ENCODE measurements at places on chromosomes 13 and 19. TPM values are rescaled to one million over a fixed set of nuclear protein-coding genes. Genes with fewer than 3 reads are reported as not detected.

DNA sequence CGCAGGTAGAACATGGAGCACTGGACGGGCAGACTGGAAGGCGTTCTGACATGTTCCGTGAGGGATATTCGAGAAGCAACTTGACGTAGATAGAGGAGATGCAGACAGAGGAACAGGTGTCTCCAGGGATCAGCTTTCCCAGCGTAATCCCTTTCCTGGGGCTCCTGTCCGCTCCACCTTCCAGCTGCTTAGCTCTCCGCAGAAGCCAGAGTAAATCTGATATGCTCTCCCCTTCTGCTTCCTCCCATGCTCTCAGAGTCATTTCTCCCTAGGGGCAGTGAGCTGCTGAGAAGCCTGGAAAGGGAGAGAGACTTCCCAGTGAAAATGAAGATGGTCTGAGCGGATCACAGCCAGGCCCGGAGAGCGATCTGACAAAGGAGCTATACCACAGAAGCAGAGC lies 23.0 kb upstream of the OLFM4 start:
- no peak overlapping the region for H3K27ac ChIP-seq
- DNase-seq: no peak
- H3K27me3 ChIP-seq: no peaks in the 10 kb centered on the region
- H3K36me3 ChIP-seq: no peaks in the 10 kb centered on the region
- no peak overlapping the region for H3K4me3 ChIP-seq

The EDDM13 gene
- not detected for total RNA-seq

DNA sequence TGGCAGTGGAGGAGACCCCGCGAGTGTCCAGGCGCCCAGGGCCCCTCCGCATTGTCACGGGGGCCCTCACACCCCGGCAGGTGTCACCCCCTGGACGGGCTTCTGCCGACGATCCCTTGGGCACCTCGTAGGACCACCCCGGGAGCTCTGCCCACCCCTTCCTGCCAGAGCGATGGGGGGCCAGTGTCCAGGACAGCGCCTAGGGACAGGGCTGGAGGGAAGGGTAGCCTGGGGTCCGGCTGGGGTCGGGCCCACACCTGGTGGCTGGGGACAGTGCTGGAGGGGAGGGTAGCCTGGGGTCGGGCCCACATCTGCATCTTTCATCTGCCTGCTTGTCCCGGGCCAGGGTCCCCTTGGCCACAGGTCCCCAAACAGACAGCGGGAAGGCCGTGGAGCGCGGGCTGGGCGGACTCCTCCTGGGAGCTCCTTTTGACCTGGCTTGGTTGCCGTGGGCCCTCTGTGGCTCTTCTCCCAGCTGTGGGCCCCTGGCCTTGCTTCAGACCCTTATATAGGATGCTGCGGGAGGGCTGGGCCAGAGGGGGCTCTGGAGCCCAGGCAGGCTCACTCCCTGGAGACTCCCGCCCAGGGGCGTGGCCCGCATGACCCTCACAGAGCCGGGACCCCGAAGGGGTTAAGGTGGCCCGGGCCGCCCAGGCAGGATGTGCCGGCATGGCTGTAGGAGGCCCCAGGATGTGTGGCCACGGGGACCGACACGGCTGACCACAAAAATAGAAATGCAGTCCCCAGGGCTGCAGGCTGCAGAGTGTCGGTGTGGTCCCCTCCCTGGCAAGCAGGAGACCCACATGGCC lies 74.1 kb upstream of the MCF2L start:
- DNase-seq: no peak
- H3K27me3 ChIP-seq: peaks cover 85% of the 10 kb centered on the region
- peaks cover 2% of the 10 kb centered on the region for H3K4me1 ChIP-seq
- H3K27ac ChIP-seq: no peak overlapping the region
- H3K36me3 ChIP-seq: no peaks in the 10 kb centered on the region
- no peak overlapping the region for H3K4me3 ChIP-seq

The VSTM2B gene
- total RNA-seq: not detected

GRCh38 chr13:40492511-40492910 lies 173.9 kb downstream of the FOXO1 start:
- H3K36me3 ChIP-seq: no peaks in the 10 kb centered on the region
- no peaks in the 10 kb centered on the region for H3K27me3 ChIP-seq
- no peak for DNase-seq
- H3K27ac ChIP-seq: no peak overlapping the region

The PCDH17 gene
- not detected for total RNA-seq

DNA sequence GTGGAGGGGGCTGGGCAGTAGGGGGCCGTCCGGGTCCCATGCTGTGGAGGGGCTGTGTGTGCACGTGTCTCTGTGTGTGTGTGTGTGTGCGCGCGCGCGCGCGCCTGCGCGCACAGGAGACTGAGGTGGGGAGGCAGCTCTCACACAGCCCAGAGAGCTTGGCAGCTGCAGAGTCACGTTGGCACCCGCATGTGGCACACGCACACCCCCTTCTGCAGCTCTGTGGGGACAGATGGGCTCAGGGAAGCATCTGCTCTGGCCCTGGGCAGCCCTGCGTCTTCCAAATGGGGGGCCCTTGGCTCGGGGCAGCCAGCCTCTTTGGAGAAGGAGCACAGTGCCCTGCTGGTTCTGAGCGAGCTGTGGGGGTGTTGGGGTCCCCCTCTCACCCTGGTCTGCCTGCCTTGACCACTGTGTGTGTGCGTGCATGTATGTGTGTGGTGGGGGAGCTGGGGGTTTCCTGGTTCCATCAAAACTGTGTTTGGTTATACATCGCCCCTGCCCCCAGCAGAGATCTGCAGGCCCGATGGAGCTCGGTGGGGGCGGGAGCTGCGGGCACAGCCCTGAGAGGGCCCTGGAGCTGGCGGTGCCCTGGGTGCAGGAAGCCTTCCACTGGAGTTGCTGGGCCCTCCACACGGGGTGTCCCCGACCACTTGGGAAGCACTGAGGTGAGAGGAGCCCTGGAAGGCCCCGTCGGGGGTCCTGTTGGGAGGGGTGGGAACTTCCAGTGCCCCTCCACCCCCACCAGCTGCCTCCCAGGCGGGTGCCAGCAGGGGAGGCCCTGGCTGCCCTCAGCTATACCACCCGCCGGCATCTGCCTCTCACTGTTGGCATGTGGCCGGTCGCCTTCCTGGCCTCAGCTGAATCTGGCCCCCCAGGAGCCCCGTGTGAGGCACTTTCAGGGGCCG lies 67.1 kb downstream of the KDM4B start:
- no peak overlapping the region for H3K4me3 ChIP-seq
- no peak overlapping the region for H3K27ac ChIP-seq
- peaks cover 45% of the 10 kb centered on the region for H3K36me3 ChIP-seq
- no peak for DNase-seq
- H3K4me1 ChIP-seq: peaks cover 14% of the 10 kb centered on the region

The GFY gene
- total RNA-seq: not detected

The ZNF568 gene
- total RNA-seq: 7.3 TPM

DNA sequence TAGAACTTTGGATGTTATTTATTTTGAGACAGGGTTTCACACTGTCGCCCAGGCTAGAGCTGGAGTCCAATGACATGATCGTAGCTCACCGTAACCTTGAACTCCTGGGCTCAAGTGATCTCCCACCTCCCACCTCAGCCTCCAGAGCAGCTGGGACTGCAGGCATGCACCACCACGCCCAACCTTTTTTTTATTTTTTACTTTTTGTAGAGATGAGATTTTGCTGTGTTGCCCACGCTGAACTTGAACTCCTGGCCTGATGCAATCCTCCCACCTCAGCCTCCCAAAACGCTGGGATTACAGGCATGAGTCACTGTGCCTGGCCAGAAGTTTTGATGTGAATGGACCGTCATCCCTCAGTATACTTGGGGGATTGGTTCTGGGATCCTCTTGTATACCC lies 13.7 kb downstream of the ANKRD27 start:
- H3K27me3 ChIP-seq: no peaks in the 10 kb centered on the region
- peaks cover 11% of the 10 kb centered on the region for H3K36me3 ChIP-seq
- no peak for DNase-seq
- H3K4me1 ChIP-seq: peaks cover under 1% of the 10 kb centered on the region
- no peak overlapping the region for H3K4me3 ChIP-seq

GRCh38 chr19:48290401-48290770 lies 20.5 kb downstream of the ZNF114 start:
- H3K4me1 ChIP-seq: peaks cover 5% of the 10 kb centered on the region
- H3K27me3 ChIP-seq: no peaks in the 10 kb centered on the region
- H3K27ac ChIP-seq: 0 out of 2 replicates have a peak overlapping the region, but pooled peaks have one; percentile 7
- H3K4me3 ChIP-seq: no peak overlapping the region

DNA sequence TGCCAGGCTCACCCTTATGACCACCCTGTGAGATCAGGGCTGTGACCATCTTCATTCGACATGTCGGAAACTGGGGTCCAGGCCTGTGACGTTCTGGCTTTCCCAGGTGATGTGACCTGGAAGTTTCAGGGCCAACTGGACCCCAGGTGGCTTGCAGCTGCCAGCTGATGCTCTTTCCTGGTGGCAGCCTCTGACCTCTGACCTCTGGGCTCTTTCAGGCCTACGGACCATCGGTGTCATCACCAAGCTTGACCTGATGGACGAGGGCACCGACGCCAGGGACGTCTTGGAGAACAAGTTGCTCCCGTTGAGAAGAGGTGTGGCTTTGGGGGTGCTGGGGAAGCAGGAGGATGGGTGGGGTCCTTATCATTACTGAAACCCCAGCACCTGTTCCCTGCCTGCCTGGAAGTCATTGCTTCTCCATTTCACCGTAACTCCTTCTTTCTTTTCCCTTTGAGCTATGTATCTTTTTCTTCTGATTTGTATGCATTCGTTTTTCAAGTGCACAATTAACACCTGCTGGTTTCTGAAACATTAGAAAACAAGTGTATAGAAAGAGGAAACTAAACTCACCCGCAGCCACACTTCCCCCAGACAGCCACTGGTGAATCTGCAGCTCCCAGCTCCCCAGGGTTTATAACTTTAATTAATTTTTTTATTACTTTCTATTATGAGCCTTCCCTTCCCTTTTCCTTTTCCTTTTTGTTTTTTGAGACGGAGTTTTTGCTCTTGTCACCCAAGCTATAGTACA lies 58.9 kb downstream of the TMED1 start:
- H3K27ac ChIP-seq: no peak overlapping the region
- H3K4me1 ChIP-seq: no peaks in the 10 kb centered on the region
- DNase-seq: no peak
- peaks cover 56% of the 10 kb centered on the region for H3K36me3 ChIP-seq

DNA sequence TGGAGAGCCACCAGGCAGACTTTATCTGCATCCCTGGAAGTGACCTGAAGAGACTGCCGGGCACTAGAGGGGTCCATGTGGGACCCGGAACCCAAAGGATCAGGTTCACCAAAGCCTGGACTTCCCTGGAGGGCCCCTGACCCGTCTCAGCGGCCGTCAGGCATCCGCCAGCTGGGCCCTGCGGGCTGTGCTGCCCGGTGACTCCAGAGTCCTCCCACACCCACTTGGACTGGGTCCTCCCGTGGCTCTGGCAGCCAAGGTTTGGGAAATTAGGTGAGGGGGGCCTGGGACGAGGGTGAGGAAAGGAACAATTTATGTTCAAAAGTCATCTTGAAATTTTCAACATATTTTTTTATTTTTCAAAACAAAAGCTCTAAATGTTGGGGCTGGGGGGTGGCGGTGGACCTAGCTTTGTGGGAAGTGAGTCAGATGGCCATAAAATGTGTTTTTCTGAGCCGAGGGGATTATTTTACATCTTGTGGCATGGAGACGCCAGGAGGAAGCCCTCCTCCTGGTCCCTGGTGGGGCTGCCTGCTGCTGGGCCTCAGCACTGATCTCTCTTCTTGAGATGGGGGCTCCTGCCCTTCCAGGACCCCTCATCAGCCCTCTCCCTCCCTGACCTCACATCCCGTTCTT lies 20.2 kb downstream of the CEBPA start:
- no peak overlapping the region for H3K4me3 ChIP-seq
- H3K27ac ChIP-seq: no peak overlapping the region
- no peaks in the 10 kb centered on the region for H3K4me1 ChIP-seq

DNA sequence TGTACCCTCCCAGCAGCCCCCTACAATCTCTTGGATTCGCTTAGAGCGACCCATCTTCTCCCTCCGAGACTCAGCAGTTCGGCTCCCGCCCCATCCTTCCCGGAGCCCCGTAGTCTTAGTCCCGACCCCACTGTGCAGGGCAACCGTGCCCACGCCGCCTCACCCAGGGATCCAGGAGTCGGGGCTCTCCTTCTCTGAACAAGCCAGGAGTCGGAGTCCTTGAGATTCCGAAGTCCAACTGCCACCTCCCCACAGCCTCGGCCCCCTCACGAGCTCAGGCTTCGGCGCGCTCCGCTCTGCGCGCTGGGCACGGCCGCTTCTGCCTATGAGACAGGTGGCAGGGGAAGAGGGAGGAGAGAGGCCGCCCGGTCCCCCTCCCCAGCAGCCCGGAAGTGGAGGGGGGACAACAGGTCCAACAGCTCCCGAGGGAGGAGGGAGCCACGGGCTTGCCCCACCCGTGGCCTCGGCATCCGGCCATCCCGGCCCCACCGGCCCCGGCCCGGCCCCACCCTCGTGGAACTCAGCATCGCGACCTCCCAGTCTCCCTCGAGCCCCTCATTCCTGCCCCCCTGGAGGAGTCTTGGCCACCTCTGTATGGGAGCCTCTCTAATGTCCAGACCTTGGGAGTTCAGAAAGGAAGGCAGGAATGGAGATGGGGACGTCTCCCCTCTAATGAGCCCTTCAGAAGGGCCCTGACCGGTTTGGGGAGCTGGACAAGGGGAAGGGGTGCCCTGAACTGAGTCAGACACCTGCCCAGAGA lies at the start of gene PHLDB3:
PHLDB3 (minus strand) TSS at position 321 of the 760 bp plus-strand sequence. CDS start 628 bp downstream, outside the sequence.
- peak; percentile 9 for DNase-seq
- peaks cover 11% of the 10 kb centered on the region for H3K36me3 ChIP-seq
- peak within 1 kb of the TSS; percentile 82 for H3K27ac ChIP-seq
- peak within 1 kb of the TSS; percentile 88 for H3K4me3 ChIP-seq

DNA sequence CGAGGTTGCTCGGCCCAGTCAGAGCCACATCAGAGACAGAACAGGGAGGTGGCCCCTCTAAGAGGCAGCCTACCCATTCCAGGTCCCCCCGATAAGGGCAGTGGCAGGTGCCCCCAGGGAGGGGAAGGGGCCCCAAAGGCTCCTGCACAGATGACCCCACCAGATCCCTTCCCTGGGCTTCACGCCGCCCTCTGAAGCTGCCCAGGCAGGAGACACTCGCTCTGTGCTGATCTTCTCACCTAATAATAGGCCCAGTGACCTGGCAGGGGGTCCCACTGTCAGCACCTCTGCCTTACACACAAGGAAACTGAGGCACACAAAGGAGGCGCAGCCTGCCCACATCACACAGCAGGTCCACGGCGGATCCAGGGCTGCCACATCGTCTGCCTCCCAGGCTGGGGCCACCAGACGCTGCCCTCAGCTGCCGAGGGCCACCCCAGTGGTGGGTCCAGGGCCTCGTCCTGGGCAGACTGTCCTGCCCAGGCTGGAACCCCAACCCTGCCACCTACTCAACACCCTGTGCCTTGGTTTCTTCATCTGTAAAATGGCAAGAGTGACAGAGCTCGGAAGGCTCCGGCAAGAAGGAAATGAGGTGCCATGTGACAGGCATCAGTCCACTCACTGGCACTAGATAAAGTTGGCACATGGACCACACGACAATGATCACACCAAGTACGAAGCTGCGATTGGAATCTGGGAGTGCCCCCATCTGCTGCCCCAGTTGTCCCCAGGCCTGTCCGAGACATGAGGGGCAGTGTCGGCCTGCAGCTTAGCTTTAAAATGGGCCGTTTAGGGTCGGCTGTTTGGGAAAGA lies 56.5 kb downstream of the KLF2 start:
- no peaks in the 10 kb centered on the region for H3K27me3 ChIP-seq
- H3K27ac ChIP-seq: no peak overlapping the region
- no peak overlapping the region for H3K4me3 ChIP-seq
- H3K4me1 ChIP-seq: peaks cover 2% of the 10 kb centered on the region

The ZNF30 gene
- 2.8 TPM for total RNA-seq

All from IMR-90 (cell line).